ENCODE measurements at places on chromosomes 1 and 21. TPM values are rescaled to one million over a fixed set of nuclear protein-coding genes. Genes with fewer than 3 reads are reported as not detected.

Gene OR2T11
- total RNA-seq = not detected

Gene FYB2
- total RNA-seq = not detected

Gene SELL
- total RNA-seq = under 0.01 TPM

Gene NHLH1
- 0.20 TPM for total RNA-seq

Gene OR2G6
- total RNA-seq = not detected

Gene RGS1
- not detected for total RNA-seq

Gene HMGCS2
- total RNA-seq = not detected

Gene TAL1
- total RNA-seq = not detected

Gene SYNC
- total RNA-seq = 23.9 TPM

Gene UBASH3A
- not detected for total RNA-seq

Gene CENPF
- 47.7 TPM for total RNA-seq

Gene PGLYRP3
- not detected for total RNA-seq

Gene MYBPH
- total RNA-seq = 0.39 TPM

Gene EPHB2
- 0.73 TPM for total RNA-seq

Gene OVAAL
- total RNA-seq = not detected

Gene PCAT6
- not detected for total RNA-seq

Gene PTPRF
- 30.7 TPM for total RNA-seq

Gene TSACC
- 0.20 TPM for total RNA-seq

Gene SPAG17
- total RNA-seq = not detected

Gene PKP1
- total RNA-seq = under 0.01 TPM

Gene GNAT2
- total RNA-seq = not detected

Gene ANGPTL1
- total RNA-seq = 1.6 TPM

Gene MPZL1
- 88.4 TPM for total RNA-seq

Gene AIM2
- total RNA-seq = 1.8 TPM

Gene GBP5
- total RNA-seq = not detected

Gene NEGR1
- 5.5 TPM for total RNA-seq

Gene DMBX1
- not detected for total RNA-seq

Gene CD34
- total RNA-seq = 0.39 TPM

Gene FMN2
- 15.4 TPM for total RNA-seq

Data from subcutaneous preadipocyte (primary cell).